Activated T-cell treated with anti-CD3 and anti-CD28 coated beads, Interleukin-2, amount 50 U/mL, for 24 hours (primary cell): ENCODE measurements at places on chromosomes 6 and 20.

GRCh38 chr6:118913161-118913560, 19.2 kb downstream of the ASF1A start:
- no peak for DNase-seq

DNA sequence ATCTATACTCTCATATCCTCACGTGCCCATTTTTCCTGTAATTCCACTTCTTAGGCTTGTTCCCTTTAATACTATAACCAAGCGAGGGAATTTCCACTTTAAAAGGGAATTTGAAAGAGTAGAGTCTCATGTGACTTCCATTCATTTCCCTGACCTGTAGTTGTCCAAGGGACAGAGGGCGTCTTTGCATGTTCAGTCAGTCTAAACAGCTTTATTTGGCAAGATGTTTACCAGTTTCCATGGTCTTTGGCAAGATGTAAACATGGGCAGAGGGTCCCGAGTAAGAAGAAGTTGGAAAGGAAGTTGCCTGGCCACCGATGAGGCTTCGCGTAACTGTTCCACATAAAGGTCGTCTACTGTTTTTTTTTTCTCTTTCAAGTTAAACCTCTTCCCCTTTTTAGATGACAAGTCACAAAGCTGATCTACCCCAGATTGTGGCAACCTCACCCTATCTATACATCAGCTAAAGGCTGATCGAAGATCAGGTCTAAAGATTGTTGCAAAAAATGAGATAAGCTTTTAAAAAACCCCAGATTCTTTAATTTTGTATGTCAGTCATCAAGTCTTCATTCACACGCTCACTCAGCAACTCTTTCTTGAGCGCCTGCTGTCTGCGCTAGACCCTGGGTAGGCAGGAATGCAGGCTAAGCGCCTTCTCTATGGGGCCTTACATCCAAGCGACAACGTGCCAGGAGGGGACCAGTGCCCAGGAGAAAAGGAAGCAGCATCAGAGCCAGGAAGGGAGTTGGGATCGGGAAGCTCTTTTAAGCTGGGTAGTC, 31.7 kb upstream of the CCR6 start:
- DNase-seq: no peak

GRCh38 chr6:78526432-78526831, 340.9 kb upstream of the IRAK1BP1 start:
- no peak for DNase-seq

GRCh38 chr6:117491916-117492315, 9.4 kb downstream of the DCBLD1 start:
- DNase-seq: no peak

DNA sequence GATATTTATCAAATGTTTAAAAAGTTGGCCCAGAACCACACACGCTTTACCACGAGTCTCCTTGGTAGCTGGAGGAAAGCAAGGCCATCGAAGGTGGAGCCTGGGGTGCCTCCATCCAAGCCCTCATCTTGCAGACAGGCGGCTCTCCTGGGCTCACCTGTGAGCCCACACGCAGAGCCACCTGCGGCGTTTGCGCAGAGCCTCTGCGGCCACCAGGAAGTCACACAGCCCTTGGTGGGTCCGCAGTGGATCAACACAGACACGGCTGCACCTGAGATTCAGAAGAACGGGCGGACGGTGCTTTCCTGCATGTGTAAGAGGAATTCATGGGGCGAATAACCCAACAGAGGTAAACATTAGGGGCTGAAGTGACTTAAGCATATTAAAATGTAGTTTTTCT, 24.5 kb upstream of the SMOC2 start:
- no peak for DNase-seq

DNA sequence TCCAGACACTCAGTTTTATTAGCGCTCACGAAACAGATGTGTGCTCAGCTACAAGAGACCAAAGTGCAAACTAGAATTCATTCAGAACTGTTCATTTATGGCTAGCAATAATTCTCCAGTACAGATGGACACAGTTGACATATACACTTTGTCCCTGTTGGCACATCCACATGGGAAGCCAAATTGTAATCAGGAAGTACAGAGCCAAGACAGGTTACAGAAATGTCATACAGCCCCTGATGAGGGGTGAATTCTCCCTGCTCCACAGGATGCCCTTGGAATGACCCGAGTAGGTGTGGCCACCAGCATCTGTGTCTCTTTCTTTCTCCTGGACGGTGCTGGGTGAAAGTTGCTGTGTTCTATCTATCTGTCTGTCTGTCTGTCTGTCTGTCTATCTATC, 7.6 kb downstream of the DHX35 start:
- no peak for DNase-seq
